Activated T-cell treated with anti-CD3 and anti-CD28 coated beads, Interleukin-2, amount 50 U/mL, for 72 hours (primary cell): ENCODE measurements at places on chromosomes 5 and 9.

DNA sequence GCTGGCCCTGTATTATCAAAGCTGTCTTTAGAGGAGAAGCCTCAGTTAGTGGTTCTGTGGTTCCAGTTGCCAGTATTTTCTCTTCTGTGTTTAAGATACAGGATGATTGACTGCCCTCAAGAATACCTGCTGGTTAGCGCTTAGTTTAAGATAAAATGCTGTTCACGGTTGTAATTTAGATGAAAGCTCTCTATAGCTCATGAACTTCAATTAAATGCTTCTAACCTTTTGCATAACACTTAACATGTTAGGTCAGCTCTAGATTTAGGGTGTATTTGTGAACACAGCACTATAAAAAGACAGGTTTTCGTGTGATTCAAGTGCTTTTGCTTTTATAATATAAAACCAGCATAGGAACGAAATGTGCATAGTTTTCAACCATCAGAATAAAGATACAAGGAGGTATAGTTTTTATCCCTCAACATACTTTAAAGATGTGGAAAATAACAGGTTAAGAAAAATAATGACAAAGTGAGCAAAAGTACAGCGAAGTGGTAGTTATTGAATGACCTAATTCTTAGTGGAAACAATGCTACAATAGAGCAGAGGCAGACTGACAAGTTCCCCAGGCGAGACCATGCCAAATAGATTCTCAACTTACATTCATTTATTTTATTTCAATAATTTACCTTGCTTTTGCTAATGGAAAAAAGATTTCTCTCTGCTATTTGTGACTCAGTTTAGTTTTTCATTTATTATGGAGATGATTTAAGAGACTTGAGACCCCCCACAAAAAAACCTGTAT is 602.6 kb upstream of the DMAC1 start:
- no peak for DNase-seq

DNA sequence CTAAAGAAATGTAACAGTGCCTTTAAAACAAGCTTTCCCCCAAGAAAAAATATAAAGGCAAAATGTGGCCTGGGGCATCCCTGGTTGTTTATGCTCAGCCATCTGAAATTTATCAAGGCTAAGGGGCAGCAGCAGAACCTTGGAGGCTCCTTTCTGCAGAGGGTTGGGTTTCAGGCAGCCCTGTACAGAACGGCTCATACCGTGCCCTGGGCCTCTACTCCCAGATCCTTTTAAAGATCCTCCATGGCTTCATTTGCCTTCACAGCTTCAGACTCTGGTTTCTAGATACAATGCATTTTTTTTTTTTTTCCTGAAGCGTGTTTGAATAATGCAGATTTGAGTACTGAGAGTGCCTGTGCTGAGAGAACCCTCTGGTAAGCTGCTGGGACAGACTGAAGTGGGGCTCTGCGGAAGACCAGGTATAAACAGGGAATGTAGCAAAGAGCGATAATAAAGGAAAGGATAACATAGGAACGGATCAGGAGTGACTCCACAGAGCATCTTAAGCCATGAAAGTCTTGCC is 172.7 kb downstream of the DIRAS2 start:
- no peak for DNase-seq

- DNase-seq: peak; percentile 54
These were observed at the start of gene F2R for GRCh38 chr5:76715736-76716455. Gene F2R, plus strand, starts transcription at chr5:76716126. Its CDS starts 182 bp downstream, at chr5:76716308.

GRCh38 chr5:120806202-120806601 is 342.1 kb downstream of the PRR16 start:
- DNase-seq: no peak

DNA sequence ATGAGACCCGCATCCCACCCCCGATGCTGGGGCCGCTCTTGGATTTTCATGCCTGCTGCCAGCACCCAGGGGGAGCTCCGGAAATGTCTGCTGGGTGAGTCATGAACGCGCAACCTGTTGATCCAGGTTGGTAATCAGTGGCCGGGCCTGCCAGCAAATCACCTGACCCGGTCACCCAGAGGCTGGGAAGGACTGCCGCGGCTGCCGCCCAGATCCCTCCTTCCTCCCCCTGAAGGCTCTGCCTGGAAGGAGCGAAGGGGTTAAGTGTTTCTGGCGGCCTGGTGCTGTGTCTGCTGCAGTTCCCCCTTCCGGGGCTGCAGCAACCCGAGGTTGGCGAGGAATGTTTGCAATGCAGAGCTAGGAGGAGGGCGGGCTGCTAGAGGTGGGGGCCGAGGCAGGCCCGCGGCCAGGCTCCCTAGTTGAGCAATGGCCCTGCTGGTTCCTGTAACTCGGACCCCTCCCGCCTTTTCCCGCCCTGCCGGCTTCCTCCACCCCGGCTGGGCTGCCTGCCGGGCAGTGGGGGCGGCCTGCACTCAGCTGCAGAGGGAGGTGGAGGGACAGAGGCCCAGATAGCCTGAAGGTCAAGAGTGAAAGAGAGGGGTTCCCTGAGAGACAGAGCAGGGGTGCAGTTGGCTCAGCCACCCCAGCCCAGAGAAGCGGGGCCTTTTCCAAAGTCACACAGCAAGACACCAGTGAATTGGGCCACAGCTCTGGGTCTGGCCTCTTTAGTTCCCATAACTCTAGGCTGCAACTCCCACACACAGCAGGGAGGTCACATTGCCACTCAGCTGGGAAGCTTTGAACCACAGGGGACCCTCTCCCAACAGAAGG is 156.3 kb upstream of the IER5L start:
- peak; percentile 45 for DNase-seq

GRCh38 chr5:13783726-13784125 is 160.8 kb downstream of the DNAH5 start:
- DNase-seq: no peak
